ENCODE measurements at places on chromosomes 13 and 19.

- no peak for DNase-seq
Measured at GRCh38 chr13:113833111-113833830, 30.6 kb downstream of the GAS6 start.

GRCh38 chr13:99528547-99528946 is 27.3 kb downstream of the TM9SF2 start:
- peak; percentile 19 for DNase-seq

DNA sequence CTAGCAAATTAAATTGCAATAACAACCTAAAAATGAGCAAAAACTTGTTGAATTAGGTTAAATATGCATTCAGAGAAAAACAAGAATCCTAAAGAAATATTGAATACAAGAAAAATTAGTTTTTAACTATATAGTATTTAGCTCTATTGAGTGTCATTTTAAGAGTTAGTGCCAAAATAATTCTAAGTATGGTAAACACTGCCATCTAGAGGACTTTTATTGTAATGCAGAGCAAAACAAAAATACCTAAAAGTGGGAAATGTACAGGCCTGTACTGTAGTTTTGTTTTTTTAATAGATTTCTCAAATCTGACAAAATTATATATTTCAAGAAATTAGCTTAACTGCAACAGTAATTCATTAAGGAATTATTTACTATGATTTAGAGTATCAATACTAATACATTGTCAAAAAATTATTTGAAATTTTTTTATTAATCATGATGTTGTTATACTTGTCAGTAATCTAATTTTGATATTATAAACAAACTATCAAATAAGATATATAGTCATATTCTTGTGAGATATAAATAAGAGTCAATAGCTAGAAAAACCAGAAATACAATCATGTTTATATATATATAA is 8.2 kb upstream of the PCDH9 start:
- DNase-seq = peak; percentile 45

DNA sequence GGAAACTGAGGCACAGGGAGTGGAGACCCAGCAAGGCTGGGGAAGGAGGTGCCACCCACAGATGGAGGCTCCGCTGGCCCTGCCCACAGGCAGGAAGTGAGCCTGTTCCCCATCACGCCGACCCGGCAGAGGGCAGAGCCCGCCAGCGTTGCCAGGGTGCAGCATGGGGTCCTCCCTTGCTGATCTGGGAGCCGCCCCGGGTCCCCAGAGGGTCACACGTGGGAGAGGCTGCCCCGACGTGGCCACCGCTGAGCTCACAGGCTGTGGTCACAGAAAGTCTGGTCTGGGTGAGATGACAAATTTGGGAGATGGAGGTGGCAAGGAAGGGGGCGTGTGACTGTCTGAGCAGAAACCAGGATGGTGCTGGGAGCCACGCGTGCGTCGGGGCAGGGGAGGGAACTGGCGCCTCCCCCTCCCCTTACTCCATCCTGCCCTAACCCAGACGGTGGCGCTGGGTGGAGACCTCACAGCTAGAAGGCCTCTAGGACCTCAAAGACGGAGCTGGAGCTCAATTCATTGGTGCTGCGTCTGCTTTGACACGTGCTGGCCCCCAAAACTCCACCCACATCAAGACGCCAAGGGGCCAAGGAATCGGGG is 7.7 kb downstream of the MEX3D start:
- DNase-seq = no peak

DNA sequence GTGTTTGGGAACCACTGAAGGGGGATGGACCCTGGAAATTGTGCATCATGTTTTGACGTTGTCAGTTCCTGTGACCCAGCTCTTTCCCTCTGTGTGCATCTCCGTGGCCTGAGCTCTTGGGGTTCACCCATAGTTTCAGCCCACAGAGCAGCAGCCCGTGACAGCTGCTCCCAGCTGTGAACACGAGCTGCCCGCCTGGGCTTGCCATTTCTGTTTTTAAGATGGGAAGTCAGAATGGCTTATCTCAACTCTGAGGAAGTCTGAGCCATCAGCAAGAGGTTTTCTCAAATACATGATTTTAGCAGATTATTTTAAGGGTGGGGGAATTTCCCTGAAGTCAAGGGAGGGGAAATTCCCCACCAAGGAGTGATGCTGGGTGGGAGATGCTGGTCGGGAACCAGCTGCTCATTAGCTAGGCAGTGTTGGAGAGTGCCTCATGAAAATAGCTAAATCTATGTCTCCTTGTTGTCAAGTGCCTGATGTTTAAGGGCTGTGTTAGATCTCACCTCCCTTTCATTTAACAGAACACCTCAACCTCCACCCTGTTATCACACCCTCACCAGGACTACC is 34.8 kb upstream of the C1QTNF9 start:
- DNase-seq = peak; percentile 54

DNA sequence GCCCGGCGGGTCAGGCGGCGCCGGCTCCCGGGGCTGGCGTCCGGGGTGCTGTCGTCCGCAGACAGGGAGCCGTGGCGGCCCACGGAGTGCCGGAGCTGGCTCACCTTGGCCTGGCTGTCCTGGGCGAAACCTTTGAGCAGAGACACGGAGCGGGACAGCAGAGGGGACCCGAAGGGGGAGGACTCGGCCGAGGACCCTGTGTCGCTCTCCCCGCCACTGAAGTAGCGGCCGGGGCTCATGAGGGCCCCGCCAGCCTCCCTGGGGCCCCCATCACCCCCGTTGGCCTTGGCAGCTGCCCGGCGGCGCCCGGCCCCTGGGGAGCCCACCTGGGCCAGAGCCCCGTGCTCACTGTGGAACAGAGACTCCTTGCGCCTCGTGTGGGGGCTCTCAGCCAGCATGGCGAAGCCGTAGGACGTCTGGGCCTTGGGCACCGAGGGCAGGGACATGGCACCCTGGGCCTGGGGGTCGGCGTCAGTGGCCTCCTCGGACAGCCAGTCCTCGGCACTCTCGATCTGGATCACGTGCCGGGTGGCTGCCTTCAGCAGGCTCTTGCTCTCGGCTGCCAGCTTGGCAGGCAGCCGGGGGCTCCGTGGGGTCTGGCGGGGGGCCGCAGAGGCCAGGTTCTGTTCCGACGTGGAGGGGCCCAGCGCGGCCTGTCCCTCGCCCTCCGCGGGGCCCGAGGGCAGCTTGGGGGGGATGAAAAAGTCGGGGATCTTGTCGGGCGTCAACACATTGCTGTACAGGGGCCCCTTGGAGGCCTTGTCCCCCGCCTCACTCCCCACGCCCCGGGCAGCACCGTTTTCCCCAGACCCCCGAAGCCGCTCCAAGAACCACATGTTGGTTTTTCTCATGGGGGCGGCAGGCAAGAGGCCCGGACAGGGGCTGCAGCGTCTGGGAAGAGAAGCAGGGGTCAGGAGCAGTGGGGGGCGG is 1.2 kb downstream of the C2CD4C start:
- DNase-seq = no peak

DNA sequence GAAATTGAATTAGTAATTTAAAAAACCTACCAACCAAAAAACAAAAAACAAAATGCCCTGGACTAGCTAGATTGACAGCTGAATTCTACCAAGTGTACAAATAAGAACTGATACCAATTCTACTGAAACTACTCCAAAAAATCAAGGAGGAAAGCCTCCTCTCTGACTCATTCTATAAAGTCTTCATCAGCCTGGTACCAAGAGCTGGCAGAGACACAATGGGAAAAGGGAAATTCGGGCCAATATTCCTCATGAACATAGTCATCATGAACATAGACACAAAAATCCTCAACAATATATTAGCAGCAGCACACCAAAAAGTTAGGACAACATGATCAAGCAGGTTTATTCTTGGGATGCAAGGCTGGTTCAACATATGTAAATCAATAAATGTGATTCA is 2667.7 kb upstream of the PCDH20 start:
- no peak for DNase-seq

All from A673 (cell line).